Activated naive CD4-positive, alpha-beta T cell treated with anti-CD3 and anti-CD28 coated beads, Interleukin-2, amount 10 ng/mL, durations not matched to agents 5 hours and 36 hours (primary cell): ENCODE measurements at places on chromosomes 11 and 22. TPM values are rescaled to one million over a fixed set of nuclear protein-coding genes. Genes with fewer than 3 reads are reported as not detected.

ABCG4 gene
- not detected for total RNA-seq

FJX1 gene
- 0.10 TPM for total RNA-seq

CASP12 gene
- total RNA-seq = not detected

DEPDC7 gene
- total RNA-seq = 0.31 TPM

RPL27A gene
- 1,296 TPM for total RNA-seq

POTEH gene
- not detected for total RNA-seq

CABP4 gene
- 3.4 TPM for total RNA-seq

UBQLN3 gene
- total RNA-seq = not detected

MTFP1 gene
- total RNA-seq = 55.4 TPM

CARD16 gene
- 102 TPM for total RNA-seq

ZP1 gene
- total RNA-seq = not detected
